ENCODE measurements at places on chromosomes 1 and 21.

- DNase-seq = no peak
Observed at GRCh38 chr1:19941206-19941568, 17.8 kb upstream of the PLA2G2E start.

DNA sequence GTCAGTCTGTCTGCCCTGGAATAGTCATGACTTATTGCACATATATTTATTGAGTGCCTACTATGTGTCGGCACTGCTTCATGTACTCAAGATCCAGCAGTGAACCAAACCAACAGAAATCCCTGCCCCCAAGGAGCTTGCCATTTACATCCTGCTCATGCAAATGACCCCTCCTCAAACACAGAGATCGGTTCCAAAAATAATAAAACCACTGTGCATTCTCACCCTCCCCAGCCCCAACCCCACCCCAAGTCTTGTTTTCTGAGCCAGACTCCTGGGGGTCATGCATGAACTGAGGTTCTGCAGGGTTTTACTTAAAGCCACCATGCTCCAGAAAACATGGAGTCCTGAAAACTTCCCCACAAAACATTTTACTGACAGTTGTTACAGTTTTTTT lies 61.9 kb downstream of the KIAA0040 start:
- no peak for DNase-seq

DNA sequence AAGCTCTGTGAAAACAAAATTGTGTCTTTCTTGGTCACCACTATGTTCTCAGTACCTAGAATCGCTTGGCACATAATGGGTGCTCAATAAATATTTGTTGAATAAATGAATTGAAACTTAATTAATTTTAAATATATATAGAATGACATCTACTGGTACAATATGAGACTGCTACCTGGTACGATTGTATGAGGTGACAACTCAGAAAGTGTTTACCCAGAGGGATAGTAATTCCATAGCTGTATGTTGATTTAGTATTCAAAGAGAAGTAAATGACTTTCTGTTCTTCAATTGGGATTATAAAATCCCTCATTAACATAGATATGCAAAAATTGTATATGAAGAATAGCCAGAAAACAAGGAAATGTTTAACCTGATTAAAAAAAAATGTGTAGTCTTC lies 128.7 kb downstream of the RPS6KC1 start:
- no peak for DNase-seq

GRCh38 chr1:193308438-193308837 lies 122.0 kb upstream of the B3GALT2 start:
- DNase-seq = no peak

DNA sequence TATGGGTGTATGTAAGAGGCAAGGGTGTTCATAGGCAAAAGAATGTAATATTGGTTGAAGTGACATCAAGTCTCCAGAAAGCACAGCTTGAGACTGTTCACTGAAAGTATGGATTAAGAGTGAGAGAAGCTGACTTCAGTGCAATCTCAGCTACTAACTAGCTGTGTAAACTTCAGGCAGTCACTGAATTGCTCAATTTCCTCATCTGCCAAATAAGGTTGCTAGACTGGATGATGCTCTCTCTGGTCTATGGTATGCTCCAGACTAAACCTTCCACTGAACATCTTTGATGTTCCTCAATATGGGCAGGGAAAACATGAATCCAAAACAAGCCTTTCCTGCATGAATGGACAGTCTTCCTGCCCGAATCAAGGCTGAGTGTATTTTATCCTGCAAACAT lies 111.8 kb upstream of the USH2A start:
- no peak for DNase-seq

DNA sequence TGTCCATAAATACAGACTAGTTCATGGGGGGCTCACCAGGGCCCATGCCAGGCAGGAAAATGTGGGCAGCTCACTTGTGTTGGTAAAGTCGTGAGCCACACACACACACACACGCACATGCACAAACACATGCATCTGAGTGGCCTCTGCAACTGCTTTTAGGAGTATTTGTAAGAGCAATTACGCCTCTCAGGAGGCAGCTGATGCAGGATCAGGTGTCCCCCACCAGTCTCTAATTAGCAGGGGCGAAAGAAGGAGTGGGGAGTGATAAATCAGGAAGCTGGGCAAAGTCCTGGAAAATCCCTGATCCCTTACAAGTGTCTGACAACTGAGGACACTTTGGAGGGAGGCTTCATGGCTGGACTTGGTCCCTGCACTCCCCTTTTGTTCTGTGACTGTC lies 5.7 kb upstream of the IVL start:
- DNase-seq = no peak

GRCh38 chr1:9452516-9453140 lies 86.6 kb upstream of the SLC25A33 start:
- no peak for DNase-seq

- DNase-seq = no peak
Observed at GRCh38 chr1:186188736-186189135, 186.3 kb downstream of the TPR start.

DNA sequence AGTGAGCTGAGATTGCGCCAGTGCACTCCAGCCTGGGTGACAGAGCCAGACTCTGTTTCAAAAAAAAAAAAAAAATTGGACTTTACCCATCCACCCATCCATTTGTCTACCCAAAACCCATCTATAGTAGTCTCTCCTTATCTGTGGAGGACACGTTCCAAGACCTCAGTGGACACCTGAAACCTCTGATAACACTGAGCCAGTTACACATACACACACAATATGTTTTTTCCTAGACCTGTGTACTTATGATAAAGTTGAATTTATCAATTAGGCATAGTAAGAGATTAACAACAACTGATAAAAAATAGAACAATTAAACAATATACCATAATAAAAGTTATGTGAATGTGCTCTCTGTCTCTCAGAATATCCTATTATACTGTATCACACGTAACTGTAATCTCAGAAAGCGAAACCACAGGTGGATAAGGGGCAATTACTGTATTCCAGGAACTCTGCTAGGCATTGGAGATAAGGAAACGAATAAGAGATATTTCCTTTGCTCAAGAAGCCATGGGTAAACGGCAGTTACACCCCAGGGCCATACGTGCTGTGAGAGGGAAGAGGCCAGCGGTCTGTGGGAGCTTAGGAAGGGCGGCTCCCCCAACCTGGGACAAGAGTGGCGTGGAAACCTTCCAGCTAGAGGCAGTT lies 84.2 kb upstream of the DISP3 start:
- DNase-seq = no peak

DNA sequence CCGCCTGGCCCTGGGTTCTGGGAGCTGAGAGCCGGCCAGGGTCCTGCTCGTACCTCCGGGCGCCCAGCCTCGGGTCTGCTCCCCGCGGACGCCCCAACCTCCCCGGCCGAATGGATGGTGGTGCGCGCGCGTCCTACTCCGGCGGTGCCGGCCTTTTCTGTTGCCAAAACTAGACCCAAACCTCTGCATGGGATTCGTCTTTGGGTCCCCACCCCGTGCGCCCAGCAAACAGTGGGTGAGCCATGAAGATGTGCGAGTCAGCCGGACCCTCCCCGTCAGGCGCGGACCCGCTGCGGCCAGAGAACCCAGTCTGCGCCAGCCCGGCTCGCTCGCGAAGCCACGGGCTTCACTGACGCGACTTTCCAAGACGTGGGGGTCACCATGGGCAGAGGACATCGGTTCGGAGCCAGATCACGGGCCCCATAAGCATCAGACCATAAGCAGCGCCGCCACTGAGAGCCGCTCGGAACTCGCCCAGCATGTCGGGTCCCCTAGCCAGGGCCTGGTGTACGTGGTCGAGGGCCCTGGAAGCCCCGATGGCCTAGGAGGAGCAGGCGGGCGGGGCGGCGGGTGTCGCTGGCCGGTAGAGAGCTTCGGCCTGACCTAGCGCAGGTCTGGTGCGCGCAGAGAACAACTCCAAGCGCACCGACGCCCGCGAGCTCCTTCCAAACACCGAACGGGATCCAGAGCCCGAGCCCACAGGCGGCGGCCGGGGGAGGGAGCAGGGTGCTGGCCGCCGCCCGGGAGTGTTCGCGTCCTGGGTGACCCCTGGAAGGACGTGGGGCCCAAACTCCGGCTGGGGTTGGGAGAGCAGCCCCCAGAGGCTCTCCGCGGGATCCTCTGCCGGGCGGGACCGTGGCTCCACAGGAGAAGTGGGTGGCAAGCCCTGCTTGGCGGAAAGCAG lies 1.0 kb upstream of the TP73 start:
- DNase-seq = no peak

DNA sequence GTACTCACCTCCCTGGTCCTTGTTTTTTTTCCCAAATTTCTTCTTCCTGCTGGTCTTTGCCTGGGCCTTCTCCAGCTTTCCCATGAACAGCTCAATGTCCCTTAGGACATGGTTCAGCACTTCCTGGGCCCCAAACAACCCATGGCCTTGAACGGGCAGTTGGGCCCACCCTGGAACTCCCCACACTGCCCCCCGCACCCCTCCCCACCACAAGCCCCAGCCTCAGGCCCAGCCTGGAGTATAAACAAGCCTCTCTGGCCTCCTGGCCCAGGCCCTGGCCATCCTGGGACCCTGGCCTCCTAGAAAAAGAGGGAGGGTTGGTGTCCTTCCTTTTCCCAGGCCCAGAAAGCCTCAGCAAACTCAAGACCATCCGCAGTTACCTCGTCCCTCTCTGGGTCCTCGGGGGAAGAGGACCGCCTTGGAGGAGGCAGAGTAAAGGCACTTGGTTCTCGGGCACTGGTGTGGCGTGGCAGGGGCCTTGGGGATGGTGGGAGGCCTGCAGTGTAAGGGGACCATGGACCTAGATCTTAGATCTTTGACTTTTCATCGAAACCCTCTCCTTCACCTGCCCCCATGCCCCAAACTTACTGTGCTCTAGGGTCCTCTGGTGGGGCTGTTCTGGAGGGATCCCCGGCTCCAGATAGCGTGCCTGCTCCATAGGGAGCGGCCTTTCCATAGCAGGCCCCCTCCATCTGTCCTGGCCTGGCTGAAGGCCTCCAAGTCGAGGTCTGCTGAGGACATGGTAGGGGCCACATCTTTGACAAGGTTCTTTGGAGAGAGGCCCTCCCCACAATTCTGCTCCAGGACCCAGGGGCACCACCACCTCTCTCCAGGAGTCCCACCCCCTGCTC lies 5.6 kb downstream of the EPS8L3 start:
- no peak for DNase-seq

GRCh38 chr21:34743831-34744230 lies 75.0 kb downstream of the CLIC6 start:
- peak; percentile 31 for DNase-seq

GRCh38 chr1:206518206-206518605 lies 10.9 kb downstream of the RASSF5 start:
- no peak for DNase-seq

- DNase-seq = no peak
Observed at GRCh38 chr1:153538315-153538821, 2.4 kb downstream of the S100A5 start.

DNA sequence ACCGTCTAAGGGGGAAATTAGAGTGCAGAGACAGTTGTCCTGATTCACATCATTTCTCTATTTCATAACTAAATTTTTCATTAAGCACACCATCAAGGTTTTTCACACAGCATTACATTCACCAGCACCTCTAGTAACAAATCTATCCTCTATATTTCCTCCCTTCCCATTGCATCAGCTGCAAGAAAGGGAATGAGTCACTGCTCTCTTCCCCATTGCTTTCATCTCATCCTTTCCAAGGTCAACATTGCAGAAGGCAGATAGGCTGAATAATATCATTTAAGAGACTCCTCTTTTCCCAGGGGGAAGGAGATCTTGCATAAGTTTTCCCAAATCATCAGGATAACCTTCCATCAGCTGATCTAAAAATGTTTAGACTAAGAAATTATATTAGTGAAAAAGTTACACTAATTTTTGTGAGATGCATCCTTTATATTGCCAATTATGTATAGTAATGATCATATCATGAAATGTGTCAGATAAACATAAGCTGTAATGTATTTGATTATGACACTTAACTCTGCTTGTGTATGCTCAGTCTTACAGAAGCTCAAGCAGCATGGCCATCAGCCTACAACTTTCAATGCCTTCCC lies 4.3 kb downstream of the INTS7 start:
- DNase-seq = peak; percentile 38

DNA sequence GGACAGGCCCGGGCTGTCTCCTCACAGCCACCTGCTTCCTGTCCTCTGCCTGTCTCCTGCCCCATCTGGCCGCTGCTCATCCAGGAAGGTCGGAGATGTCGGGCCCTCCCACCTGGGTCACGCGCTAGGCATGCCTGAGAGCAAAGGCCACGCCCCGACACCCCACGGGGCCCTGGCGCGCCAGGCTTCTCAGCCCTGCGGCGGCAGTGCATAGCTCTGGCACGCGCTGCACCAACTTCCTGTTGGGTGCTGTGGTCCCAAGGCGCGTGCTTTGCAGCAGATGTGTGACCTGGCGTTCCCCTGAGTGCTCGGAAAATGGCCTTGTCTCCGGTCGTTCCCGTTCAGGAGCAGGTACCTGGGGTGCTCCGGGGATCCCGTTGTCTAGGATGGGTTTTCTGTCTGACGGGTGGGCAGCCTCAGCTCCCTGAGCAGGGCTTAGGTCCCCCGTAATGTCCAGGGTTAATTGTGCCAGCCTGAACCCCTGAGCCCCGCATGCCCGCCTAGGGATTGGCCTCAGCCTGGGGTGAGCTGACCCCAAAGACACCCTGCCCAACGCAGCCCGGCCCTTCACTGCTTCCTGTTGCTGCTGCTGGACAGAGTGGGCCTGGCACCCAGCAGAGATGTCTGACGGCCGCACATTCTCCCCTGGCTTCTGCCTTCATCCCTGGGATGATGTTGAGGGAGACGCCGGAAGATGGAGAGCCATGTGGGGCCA lies 19.4 kb upstream of the KCNAB2 start:
- DNase-seq = peak; percentile 85

DNA sequence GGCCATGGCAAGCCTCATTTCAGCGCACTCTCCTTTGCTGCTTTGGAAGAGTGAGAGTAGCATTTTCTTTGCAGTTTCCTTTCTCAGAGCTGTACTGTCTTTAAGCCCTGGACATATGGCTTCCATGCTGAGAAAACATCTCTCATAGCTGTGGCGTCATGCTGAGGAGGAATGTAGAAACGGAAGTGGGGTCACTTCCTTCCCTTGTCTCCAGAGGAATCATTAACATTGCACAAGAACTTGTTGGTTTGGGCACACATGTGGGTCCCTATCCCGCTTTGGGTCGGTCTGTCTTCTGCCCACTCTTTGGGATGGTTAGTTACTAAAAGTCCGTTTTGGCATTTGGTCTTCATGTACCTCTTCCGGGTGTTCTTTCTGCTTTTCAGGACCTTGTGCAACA lies 5.6 kb downstream of the MFN2 start:
- no peak for DNase-seq

- no peak for DNase-seq
Observed at GRCh38 chr1:27469334-27469733, 20.6 kb downstream of the WASF2 start.
